AML-193 (cell line): ENCODE measurements at places on chromosomes 11 and 22.

GRCh38 chr11:106684944-106685343 is 333.3 kb downstream of the GUCY1A2 start:
- no peak for DNase-seq

DNA sequence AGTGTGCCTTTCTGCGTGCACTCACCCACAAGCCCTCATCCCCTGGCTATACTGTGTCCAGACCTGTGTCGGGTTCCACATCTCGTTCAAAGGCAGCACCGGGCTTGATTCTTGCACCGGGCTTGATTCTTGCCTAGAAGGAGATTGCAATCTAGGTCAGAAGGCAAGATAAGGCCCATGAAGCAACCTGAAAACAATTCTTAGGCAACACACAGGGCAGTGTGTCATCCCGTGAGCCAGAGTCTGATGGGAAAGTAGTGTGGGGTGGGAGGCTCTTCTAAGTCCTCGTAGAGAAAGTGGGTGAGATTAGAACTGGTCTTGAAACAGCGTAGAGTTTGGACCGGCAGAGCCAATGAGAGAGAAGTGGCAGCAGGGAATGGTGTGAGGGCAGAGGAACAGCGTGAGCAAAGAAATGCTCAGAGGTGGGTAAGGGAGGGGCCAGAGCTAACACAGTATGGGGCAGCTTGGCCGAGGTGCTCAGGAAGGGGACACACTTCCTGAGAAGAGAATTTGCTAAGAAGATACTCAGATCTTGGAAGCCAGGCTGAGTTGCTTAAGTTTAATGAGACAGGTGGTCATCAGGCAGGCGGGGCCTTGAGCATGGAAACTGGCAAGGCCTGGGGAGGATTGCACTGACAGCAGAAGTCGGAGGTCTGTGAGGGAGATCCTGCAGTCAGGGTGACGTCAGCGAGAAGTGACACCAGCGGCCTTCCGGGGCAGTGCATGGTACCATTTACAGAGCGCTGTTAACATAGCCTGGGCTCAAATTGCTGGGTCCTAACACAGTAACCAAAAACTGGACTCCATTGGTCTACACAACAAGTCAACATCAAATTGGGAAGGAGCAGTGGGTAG is 40.7 kb upstream of the DKK3 start:
- DNase-seq = no peak

GRCh38 chr22:47371263-47372090 is 609.0 kb downstream of the TBC1D22A start:
- no peak for DNase-seq

DNA sequence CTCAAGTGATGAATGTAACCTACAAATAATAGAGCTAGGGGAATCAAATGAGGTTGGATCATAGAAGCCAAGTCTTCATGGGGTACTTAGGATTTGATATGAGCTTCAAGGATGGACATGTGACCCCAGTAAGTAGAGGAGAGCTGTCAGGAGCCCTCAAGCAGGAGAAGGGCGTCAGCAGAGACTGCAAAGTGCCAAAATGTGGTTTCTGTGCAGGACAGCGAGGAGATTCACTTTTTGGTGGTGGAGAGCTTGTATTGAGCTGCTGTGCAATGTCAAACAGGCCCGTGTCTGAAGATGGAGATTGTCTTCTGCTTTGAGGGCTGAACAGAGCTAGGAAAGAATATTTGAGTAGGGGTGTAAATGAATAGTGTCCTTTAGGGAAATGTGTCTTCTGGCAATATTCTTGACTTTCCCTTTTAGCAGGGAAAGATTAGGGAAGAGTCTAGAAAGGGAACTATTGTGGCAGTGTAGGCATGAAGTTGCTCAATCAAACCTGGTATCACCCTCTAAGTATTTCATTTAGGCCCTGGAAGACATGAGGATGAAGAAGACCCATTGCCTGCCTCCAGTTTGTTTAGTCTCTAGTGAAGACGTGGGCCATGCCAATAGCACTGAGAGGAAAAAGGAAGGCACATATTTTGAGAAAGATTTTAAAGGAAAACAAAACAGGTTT is 31.2 kb upstream of the SORL1-AS1 start:
- DNase-seq = no peak

- DNase-seq = no peak
Observed at GRCh38 chr11:2700415-2701211, 819 bp upstream of the KCNQ1OT1 start.

GRCh38 chr22:23060612-23061400 is 9.5 kb upstream of the GNAZ start:
- DNase-seq = no peak

GRCh38 chr11:117997406-117997805 is 11.2 kb downstream of the IL10RA start:
- no peak for DNase-seq

GRCh38 chr22:45314054-45314721 is 4.5 kb downstream of the FAM118A start:
- DNase-seq = no peak

GRCh38 chr22:43882122-43882767 is 9.6 kb downstream of the PNPLA5 start:
- no peak for DNase-seq

DNA sequence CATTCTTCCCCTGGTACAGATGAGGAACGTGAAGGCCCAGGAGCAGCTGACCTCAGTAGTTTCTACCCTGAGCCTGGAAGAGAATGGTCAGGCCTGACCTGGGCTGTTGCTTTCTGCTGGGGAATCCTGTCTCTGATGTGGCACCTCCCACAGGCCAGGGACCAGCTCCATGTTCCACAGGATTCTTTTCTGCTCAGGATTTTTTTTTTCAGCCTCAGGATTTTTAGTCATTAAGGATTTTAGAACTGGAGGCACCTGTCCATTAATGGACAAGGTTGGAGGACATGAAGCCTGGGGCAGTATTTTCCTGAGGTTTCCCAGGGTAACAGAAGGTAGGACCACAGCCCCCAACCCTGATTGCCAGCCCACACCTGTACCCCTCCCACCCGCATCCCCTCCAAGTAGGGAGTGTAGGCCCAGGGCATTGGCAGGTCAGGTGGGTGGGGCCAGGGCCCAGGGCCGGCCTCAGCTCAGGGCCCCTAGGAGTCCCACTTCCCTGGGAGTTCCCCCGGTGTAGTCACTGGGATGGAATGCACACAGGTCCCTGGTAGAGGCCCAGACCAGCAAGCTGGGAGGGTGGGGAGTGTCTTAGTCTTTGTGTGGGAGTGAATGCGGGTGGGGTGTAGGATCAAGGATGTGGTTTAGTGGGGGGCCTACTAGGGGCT is 16.1 kb downstream of the BIK start:
- no peak for DNase-seq

GRCh38 chr22:47218671-47219070 is 456.2 kb downstream of the TBC1D22A start:
- no peak for DNase-seq

- DNase-seq = no peak
Observed at GRCh38 chr11:128357073-128357472, 230.3 kb downstream of the ETS1 start.

- DNase-seq = no peak
Observed at GRCh38 chr11:118260353-118260752, 3.7 kb downstream of the MPZL2 start.

DNA sequence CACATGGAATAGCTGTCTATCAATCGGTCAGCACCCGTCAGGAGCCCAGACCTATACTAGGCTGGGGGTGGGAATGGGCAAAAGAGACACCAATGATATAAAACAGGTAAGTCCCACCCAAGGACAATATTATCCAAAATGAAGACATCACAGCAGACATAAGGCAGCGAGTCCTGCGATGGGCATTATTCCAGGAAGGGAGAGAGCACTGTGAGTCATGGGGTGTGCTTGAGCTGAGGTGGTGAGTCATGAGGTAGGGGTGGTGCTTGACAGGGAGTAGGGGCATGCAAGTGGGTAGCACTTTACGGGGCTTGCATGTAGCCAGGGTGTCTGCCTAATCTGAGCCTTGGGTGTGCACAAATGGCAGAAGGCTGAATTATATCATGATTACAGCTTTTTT is 605.0 kb upstream of the CADM1 start:
- no peak for DNase-seq

DNA sequence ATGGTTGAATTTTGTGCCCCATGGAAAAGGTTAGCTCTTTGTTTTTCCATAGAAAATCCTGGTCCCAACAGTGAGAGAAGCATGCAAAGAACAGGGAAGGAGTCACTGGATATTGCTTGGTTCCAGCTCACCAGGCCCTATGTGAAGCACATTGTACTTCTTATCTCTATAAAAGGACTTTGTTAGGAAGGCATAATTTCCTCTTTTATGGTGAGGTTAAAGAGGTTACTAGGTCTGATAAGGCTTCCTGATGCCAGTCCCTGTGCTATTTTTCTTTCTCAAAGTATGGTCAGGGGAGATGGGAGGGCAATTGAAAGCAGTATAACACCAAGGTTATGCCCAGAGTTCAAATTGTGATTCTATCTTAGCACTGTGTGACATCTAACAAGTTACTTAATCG is 162.6 kb downstream of the KIF18A start:
- no peak for DNase-seq

GRCh38 chr11:64833198-64833502 is 11.3 kb downstream of the CDC42BPG start:
- no peak for DNase-seq

DNA sequence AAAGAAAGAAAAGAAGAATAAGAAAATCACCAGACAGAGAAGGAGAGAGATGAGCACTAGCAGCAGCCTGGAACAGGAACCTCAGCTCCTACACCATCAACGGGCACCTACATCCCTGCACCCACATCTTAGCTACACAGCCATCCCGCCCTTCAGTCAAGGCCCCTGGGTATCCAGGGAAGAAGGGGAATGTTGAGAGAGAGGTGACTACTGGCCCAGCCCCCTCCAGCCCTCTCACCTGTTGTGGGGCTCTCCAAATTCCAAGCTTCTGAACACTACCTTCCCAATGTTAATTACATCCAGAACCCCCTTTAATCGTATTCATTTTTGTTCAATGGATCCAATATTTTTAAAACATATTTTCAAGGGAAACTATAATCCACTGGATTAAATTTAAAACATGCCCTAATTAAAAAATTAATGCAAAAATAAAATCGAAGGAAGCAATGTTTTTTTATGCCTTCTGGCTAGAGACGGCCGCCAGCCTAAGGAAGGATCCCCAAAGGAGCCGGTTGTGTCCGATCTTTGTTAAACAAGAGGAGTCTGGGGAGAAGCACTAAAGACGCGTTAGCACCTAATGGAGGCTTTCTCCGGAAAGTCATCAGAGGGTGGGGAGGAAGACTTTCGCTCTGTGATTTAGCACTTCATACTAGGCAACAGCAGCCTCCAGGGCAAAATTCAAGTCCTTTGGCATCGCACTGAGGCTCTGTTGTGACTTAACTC is 9.5 kb downstream of the TPST2 start:
- no peak for DNase-seq

GRCh38 chr11:96045622-96046456 is 121.9 kb upstream of the MTMR2 start:
- DNase-seq = no peak

- DNase-seq = no peak
Observed at GRCh38 chr11:43969543-43969942, 27.1 kb downstream of the C11orf96 start.

DNA sequence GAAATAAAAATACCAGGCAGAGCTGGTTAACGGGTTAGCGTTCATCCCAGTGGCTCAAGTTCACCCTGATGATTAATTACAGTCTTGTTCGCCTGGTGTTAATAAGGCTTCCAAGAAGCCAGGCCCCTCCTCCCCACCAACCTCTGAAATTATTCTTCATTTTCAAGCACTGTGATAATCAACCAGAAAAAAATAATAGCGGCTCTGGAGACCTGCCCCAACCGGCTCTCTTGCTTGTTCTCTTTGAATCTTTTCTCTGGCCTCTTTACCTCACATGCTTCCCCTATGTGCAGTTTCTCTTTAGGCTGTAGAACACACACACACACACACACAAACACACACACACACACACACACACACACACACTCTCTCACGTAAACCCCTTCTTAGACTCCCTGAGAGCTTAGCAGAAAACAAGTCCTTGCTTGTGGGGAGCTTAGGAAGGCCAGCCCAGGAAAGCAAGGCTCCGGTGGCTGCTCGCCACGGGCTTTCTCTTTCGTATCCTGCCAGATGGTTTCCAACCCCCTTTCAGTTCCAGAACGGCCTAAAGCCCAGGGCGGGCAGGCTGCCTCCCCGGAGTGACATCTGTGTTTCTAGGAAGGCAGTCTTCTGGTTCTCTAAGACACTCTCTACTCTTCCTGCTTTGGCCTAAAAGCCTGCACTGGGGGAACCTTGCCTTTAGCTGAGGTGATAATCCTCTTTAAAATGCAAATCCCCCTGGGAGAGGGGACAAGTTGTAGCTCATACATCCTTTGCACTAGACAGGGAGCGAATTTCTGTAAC is 106.4 kb upstream of the SESN3 start:
- DNase-seq = no peak

DNA sequence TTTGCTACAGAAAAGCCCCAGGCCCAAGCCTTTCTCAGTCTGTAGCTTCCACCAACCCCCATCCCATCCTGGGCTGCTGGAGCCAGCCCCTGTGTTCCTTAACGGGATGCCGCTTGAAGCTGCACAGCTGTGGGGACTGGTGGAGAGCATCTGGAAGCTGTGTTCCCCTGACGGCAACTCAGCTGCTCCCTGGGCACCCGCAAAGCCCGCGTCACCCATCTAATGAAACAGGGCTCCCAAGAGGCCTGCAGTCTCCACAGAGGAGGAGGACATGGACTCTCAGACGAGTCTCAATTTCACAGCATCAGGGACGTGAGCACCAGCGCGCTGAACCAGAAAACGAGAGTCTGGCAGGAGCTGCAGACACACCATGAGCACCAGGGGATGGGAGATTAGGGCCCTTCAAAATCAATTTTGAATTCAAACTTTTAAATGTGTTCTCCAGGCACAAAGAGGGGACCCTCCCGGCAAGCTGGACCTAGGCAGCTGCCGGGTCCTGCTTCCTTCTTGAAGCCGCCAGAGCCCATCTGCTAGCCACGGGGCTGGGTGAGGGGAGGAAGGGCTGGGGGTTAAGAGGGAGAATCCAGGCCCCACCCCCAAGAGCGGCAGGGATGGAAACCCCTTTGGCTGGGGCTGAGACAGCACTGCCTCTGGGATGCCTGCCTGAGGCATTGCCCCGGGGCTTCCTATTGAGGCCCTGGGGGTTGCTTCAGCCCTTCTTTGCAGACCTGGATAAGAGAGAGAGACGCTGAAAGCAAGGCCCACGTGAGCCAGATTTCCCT is 21.0 kb downstream of the LMO1 start:
- no peak for DNase-seq

- DNase-seq = no peak
Observed at GRCh38 chr22:27476729-27477128, 324.8 kb downstream of the MN1 start.

GRCh38 chr11:100434821-100435641 is 252.1 kb upstream of the ARHGAP42 start:
- DNase-seq = no peak

- no peak for DNase-seq
Observed at GRCh38 chr11:63663809-63664208, 7.4 kb downstream of the ATL3 start.
